Stimulated activated CD4-positive, alpha-beta T cell treated with anti-CD3 and anti-CD28 coated beads, Interleukin-1b, Interleukin-23, amount 100 ng/mL, for 24 hours (primary cell): ENCODE measurements at places on chromosomes 6 and 20.
A peak's percentile ranks its signal among the peaks of the same experiment; 100 is the strongest.

DNA sequence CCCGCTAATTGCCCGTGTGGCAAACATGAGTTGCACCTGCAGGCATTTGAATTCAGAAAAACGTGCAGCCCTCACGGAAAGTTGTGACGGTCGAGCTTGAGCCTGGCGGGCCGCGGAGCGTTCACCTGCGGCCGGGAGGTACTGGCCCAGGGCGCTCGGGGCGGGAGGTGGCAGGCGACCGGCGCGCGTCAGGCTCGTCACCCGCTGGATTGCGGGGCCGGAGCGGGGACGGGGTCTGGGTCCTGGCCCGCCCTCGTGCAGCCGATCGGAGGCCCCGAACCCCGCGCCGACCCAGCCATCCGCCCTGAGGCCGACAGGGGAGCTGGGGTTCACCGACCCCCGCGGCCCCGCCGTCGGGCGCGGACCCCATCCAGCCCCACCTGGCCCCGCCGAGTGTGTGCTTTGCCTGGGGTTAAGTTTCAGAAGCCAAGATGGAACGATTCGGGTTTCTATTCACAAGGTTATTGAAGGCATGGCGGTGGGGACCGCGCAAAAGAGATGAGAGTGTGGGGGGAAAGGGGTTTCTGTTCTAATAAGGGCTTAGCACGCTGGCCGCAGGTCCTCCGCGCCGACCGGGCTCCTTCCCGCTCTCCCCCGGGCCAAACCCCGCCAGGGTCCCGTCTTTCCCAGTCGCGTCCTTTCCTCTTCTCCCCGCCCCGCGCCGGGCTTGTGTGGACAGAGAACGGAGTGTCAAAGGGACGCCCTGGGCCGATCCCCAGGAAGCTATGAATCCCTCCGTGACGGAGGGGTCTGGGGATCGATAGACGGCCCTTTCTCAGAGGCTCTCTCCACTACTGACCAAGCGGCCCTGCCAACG lies 1.6 kb upstream of the HEY2 start:
- no peak for DNase-seq

DNA sequence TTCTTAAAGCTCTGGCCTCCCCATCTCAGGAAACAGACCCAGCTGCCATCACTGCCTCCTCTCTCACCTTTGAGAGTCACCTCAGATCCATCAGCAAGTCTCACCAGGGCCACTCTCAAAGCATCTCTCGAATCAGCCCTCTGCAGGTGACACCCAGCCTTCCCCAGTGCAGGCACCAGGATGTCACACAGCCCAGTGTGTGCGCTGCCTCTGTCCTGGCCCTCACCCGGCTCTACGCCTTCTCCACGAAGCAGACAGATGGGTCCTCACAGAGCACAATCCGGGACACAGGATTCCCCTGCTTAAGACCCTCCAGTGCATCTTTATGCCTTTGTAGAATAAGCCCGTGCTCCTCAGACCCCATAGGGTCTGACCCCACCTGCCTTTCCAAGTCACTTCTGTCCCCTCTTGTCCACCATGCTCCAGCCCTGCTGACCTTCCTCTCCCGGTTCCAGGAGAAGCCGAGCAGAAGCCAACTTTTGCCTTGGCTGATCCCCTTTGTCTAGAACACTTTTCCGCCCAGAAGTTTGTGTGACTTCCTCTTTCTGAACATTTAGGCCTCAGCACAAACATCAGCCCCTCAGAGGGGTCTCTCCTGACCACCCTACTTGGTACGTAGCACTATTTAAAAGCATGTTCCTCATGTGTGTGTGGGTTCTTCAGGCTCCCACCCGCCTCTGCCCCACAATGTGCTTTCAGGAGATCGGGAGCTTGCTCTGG lies 60.2 kb downstream of the PSMG4 start:
- no peak for DNase-seq

- DNase-seq: no peak
These were observed 4.4 kb downstream of the SMLR1 start for GRCh38 chr6:130831607-130832006.

DNA sequence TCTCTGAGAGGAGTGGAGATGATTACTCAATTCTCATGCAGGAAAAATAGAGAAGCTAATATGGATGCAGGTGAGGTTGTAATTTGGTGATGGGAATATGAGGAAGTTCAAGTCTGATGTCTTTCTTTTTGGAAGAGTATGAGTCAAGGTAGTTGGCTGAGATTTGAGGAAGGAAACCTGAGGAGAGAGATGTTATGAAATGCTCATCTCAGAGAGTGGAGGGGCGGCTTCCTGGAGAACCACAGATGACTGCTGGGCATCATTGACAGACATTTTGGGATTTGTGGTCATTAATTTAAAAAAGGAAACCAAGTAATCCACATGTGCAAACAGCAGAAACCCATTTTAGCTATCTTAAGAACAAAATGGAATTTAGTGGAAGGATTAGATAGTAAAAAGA lies 72.5 kb upstream of the UST start:
- no peak for DNase-seq

- DNase-seq: no peak
These were observed 80.5 kb upstream of the IFNGR1 start for GRCh38 chr6:137299681-137300080.

- no peak for DNase-seq
These were observed 1.5 kb upstream of the CRIP3 start for GRCh38 chr6:43310134-43310533.

DNA sequence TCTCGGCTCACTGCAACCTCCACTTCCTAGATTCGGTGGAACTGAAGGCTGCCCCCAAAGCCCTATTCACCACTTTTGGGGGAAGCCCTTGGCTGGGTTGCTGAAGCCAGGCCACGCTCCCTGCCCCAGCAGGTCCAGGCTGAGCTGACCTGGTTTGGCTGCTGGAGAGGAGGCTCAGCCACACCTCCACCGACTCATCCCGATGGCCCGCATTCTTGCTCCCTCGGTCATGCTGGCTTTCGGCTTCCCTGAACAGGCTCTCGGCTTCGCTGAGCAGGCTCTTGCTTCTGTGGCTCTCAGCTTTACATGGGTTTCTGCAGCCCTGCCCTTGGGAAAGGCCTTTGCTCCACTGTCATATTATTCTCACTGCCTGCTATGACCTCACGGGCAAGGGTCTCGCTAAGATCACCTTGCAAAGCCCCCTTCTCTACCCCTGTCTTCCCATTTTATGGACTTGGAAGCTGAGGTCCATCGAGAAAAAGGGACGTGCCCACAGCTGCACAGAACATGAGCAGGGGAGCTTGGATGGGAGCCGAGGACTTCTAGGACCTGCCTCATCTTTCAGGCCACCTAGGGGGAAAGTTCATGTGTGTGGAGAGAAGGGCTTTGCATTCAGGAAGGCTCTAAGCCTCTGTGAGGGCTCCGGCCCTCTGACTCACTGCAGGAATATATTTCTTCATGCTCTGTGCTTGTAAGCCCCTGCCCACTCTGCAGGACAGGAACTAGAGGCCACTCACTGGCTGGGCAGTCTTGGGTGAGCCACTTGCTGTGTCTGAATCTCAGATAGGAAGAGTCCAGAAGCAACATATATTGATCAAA lies 15.6 kb downstream of the ARHGAP40 start:
- DNase-seq: no peak

GRCh38 chr6:43807228-43808061 lies 37.4 kb downstream of the VEGFA start:
- no peak for DNase-seq

DNA sequence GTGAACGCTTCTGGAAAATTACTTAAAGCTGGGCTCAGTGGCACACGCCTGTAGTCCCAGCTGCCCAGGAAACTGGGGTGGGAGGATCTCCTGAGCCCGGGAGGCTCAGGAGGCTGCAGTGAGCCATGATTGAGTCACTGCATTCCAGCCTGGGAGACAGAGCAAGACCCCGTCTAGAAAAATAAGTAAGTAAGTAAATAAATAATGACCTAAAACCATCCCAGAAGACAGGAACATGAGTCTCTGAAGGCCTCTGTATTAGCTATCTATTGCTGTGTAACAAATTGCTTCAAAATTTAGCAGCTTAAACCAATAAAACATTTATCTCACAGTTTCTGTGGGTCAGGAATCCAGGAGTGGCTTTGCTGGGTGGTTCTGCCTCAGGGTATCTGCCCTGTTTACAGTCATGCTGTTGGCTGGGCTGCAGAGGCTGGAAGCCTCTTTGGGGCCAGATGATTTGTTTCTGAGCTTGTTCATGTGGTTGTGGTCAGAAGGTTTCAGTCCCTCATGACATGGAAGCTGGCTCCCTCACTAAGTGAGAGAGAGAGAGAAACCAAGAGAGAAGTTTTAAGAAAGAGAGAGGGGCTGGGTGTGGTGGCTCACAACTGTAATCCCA lies 48.4 kb upstream of the NCOA3 start:
- peak; percentile 9 for DNase-seq

- no peak for DNase-seq
These were observed 75.9 kb upstream of the GATA5 start for GRCh38 chr20:62551407-62552323.
